ENCODE measurements at places on chromosomes 4 and X.

- DNase-seq: no peak
Observed at GRCh38 chr4:2786152-2786671, 6.7 kb upstream of the SH3BP2 start.

- peak; percentile 76 for DNase-seq
Observed at GRCh38 chr4:68466751-68467150, 19.5 kb downstream of the TMPRSS11E start.

GRCh38 chrX:109813236-109813635 is 80.2 kb upstream of the ACSL4 start:
- DNase-seq: no peak

- no peak for DNase-seq
Observed at GRCh38 chr4:5185551-5185950, 134.3 kb downstream of the STK32B start.

- peak; percentile 61 for DNase-seq
Observed at GRCh38 chrX:13658602-13659001, 5.7 kb downstream of the TCEANC start.

DNA sequence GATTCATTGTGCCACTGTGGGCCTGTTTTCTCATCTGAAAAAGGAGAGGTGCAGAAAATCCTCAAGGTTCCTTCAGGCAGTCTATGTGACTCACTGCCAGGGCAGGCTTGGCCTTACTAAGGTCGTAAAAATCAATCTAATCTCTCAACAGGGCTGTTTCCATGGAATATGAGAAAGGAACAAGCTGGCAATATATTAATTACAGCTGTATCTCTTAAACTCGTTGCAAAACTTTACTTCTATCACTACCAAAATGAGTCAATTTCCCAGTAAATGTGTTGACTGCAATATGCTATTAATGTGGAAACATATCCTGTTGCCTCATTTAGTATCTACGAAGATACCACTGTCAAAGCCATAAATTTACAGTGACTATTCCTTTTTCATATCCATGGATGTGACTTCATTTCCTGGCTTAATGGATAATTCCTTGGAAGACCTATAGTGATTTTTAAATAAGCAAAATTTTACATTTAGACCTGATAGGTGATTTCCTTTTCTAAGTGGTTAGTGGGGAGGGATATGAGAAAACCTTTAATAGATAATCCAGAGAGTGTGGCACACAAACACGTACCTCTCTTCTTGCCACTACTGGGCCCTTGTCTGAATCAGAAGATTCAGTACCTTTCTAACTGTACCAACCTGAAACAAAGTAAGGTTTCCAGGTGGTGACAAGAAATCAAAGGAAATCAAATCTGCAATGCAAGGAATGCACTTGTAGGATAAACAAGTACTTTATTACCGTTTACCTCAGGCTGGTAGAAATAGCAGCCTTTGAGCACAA is 127.4 kb upstream of the FTHL17 start:
- no peak for DNase-seq

DNA sequence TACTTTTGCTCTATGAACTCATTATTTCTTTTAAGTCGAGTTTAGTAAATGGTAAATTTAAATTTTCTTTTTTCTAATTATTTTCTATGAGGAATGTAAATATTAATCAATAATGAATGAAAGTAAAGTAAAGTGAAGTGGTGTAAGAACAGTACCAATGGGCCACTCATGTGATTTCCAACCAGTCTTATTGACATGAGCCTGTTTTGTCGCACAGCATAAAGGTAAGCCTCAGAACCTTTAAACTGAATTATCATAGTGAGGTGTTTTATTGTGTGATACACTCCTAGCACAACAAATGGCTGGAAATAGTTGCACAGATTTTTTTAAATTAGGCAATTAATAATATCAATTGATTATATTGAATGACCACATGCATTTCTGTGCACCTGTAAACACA is 1.1 kb downstream of the ADH1C start:
- no peak for DNase-seq

- no peak for DNase-seq
Observed at GRCh38 chr4:26204249-26204825, 116.5 kb upstream of the RBPJ start.

DNA sequence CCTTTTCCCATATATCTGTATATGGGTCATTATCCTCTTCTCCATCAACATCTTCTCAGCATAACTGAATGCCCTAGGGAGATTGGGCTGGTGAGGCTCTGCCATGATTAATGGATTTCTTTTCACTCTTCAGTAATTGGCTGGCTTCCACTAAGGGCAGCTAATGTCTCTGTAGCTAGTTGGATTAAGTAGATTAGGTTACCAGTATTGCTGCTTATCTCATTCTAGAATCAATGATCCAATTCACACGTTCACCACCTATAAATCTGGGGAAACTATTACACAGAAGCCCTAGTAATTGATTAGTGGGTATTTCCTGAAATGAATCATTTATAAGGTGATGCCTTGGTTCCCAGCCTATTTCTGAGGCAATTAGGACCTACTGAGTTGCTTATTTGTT is 94.8 kb downstream of the KDR start:
- DNase-seq: no peak

DNA sequence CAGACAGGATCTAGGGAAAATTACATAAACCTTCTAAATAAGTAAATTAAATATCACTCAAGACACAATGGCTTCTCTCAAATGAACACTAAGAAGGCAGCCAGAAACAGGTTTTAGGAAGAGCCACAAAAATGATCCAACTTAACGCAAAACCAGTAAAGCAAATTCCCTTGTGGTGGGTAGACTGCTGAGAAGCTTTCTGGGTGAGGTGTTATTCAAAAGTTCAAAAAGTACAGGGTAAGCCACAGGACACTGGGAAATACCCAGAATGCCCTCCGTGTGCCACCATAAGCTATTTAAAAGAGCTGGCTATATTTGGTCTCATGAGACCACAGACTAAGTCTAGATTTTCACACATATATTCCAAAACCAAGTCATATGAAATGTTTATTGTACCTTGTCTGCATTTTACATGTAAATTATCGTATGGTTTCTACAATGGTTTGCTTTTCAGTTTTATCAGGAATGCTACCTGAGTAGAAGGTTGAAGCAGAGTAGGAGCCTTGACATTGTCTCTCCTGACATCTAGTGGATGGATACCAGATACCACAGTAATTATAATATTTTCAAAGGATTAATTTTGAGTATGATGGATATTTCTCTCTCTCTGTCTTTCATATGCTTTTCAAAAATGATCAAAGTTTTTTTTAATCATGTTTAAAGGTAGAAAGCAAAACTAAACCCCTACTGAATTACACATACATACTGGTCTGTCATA is 109.3 kb upstream of the KLHL13 start:
- peak; percentile 58 for DNase-seq

DNA sequence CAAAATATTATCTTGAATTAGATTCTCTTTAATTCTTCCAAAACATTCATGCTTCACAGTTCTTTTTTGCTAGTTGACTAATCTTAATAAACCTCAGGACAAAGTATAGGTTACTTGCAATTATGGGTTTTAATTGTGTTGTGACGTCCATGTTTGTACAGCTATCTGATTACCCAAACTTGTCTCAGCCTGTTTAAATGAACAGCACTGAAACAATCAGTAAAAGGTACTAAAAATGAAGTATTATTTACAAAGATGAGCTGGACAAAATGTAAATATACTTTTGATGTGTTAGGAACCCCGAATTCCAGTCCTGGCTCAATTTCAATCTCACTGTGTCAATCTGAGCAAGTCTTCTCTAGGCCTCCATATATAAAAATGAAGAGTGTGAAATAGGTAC is 57.4 kb upstream of the SLC6A14 start:
- DNase-seq: no peak

DNA sequence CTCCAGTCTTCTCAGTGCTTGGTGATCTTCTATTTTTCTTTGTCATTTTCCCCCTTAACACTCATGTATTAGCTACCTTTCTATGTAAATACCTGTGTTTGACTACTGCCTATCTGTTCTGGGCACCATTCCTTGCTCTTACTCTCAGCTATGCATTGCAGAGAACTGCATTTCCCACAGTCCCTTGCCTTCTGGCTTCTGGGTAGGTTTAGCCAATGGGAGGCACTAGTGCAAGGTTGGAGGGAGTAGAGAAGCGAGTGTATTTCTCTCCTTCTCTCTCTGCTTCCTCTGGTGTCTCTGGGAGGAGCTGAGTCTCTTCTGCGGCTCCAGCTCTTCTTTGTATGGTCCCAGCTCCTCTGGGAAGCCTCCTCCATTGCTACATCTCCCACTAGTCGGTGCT is 50.5 kb downstream of the CWH43 start:
- no peak for DNase-seq

DNA sequence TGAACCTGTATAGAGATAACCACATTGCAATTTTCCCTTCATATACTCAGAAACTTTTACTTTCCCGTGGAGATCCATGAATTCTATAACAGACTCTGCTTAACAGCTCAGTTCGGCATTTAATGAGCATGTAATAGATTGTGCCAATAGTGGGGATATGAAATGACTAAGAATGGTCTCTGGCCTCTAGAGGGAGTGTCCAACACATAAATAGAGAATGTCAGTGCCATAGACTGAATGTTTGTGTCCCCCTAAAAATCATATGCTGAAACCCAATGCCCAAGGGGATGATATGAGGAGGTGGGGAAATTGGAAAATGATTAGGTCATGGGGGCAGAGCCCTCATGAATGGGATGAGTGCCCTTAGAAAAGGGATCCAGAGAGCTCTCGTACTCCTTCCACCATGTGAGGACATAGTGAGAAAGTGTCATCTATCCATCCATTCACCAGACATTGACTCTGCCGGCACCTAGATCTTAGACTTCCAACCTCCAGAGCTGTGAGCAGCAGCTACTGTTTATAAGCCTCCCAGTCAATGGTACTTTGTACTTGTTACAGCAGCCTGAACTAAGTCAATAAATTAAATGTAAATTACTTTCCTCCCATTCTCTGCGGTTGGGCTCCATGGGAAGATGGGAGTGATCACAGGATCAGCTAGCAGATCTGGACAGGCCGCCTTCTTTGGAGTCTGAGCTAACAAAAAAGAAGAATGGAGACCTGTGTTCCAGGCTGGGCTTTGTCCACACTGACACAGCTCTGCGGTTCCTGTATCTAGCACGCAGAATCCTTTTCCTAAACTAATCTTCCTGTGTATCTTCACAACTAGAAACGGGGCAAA is 28.1 kb upstream of the HPSE start:
- DNase-seq: peak; percentile 20

DNA sequence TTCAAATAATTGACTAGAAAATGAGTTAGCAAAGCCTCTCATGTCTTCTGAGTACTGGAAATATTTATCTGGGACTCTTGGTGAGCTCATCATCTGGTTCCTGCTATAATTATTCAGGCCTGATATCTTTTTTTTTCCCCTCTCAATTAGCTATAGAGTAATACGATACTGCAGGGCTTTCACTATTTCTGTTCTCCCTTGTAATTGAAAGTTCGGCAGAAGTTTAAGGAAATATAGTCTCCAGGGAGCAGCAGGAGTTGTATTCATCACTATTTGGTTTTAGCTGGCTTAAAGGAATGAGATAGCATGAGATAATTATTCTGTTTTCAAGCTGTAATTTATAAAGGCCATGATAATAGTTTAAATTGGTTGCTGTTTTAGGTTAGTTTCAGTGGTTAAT is 378.6 kb upstream of the EPHA5 start:
- DNase-seq: no peak

GRCh38 chrX:38804682-38805431 is 3.6 kb downstream of the MID1IP1 start:
- DNase-seq: peak; percentile 34

DNA sequence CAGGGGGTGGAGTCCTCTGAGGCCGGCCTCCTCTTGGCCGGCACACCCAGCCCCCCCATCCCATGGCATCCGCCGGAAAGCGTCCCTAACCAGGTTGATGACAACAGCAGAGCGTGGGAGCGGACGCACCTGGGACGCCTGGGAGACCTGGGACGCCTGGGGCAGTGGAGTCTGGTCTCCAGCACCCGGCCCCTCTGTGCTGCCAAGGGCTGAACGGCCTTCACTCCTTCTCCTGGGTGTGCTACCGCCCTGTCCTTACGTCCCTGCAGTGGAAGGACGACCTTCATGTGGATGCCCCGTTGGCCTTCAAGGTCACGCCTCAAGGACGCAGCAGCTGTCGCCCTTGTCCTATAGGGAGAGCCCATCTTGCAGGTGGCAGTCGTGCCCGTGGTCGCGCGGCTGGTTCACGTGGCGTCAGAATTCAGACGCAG is 26.9 kb downstream of the NKX1-1 start:
- DNase-seq: no peak

- DNase-seq: no peak
Observed at GRCh38 chr4:71473541-71474240, 134.9 kb downstream of the SLC4A4 start.

DNA sequence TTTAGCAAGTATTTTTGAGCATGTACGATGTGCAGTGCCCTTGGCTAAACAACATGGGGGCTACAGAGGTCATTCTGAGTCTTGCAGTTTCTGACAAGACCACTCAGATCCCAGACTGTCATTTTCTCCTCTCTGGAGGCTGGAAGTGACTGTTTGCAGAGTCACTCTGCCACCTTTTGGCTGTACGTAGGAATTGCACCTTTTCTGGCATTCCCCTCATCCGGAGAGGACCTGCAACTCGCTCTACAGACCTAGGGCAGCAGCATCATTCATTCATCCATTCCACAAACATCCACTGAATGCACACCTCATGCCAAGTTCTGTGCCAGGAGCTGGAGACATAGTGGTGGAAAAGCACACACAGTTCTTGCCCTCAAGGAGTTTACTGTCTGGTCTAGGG is 160.4 kb upstream of the GPR101 start:
- peak; percentile 32 for DNase-seq

DNA sequence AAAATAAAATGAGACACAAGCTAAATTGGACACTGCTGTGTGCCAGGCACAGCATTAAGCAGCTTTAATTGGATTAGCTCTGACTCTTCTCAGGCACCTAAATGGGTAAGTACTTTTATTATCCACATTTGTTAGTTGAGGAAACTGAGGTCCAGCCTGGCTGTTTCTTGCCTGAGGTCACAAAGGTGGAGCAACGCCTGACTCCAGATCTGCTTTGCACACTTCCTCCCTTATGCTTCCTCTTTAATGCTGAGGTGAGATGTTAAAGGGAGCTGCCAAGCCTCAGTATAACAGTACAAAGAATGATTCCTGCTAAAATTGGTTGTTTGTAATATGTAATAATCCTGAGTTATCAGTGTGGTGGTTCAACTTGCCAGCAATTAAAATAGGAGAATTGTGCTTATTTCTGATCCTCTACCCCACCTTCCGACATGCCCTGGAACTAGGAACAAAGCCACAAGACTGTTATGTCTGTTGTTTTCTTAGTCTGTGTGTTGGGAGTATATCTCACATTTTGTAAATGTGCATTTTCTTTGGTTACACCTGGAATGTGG is 74.4 kb downstream of the AFF1 start:
- peak; percentile 36 for DNase-seq

DNA sequence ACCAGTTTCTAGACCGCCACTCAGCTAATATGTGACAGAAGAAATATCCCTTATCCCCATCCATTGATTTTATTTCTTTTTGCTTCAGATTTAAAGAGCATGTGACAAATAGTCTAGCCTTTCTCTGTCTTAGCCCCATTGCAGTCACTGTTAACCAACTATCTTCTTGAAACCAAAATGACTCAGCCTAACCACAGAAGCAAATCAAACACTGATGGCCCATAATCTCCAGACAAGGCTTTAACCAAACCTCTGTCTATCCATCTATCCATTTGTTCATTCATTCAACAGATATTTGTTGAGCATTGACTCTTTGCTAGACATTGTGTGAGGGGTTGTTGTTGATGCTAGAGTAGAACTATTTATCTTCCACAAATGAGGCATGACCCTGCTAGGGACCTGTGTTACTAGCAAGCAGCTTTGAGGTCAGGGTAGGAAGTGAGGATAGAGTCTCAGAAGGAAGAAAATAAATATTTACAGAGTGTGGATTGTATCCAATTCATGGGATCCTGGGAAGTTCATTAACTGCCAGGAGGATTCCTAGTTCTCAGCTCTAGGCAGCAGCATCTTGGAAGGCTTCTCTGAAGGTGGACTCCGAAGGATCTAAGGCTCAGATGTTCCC is 22.5 kb downstream of the HNRNPH2 start:
- DNase-seq: peak; percentile 63
